ENCODE measurements at places on chromosomes 5 and 9.

GRCh38 chr5:135207866-135208265 lies 173.8 kb upstream of the PITX1 start:
- no peak for DNase-seq

DNA sequence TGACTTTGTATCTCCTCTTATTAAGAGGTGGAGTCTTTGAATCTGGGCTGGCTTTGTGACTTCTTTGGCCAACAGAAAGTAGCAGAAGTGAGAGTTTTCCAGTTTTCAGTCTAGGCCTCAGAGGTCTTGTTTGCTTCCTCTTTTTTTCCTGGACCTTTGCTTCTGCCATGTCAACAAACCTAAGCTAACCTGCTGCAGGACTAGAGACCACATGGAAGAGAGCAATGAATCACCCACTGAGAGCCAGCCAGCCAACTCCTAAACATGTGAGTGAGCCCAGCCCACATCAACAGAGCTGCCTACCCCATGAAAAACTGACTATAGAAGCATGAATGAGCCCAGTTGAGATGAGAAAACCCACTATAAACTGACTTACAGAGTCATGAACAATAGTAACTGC lies 29.9 kb downstream of the MRPL22 start:
- no peak for DNase-seq

DNA sequence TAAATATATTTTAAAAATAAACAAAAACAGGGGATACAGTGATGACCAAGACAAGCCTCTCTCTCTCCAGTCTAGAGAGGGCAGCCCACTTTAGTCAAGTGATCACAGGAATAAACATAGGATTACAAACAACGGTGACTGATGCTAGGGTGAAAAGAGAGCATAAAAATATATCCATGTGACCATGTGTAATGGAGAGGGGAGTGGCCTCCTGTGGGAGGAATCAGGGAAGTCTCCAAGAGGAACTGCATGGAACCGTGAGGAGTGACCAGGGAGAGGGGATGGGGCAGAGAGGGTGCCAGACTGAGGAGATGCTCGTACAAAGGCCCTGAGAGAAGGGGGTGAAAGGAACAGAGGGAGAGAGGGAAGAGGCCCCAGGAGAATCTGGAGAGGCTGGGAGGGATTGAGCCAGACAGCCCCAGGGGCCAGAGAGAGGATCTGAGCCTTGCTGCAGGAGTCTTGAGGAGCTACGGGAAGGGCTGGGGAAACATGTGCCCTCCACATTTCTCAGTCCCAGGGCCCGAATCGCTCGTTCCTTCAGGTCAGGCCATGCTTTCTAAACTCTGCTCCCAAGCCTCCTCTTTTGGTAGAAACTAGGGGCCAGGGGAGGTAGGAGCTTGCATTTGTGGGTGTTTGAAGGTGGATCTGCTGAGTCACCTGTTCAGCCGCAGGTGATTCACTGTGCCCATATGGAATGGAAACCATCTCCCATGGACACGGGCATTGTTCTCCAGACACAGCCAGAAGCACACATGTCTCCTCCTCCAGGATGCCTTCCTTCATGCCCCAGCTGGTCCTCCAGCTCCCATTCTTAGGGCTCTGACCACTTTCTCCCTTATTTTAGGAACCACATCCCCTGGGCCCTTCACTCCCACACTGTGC lies 63.8 kb downstream of the PAX5 start:
- no peak for DNase-seq

DNA sequence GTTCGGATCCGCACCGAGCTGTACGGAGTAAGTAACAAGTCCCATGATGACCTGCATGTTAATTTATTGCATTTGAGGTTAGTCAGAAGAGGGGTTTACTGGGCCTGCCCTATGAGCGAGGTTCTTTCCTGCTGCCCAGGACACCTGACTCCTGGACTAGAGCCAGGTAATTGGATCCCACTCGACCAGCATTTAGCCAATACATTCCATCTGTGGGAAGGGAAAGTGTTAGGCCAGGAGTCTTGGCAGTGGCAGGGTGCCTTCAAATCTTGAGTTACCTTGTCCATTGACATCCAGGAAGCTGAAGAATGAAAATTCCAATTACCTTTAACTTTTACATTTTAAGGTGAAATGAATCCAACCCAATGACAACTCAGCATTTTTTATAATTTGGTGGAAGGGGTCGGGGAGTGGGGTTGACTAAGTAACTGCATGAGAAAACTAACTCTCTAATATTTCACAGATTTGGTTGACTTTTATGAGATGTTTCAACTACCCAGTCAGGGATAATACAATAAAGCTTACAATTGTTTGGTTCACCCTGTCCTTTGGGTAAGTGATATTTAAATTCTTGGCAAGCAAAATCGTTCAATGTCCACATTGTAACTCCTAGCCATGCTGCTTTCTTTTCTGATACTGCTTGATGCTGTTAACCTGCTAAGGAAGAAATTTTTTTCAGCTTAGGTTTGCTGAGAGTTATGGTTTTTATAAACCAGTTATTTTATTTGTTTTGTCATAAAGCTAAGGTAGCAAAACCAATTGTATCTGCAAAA lies 111.6 kb upstream of the IQGAP2 start:
- DNase-seq: no peak

DNA sequence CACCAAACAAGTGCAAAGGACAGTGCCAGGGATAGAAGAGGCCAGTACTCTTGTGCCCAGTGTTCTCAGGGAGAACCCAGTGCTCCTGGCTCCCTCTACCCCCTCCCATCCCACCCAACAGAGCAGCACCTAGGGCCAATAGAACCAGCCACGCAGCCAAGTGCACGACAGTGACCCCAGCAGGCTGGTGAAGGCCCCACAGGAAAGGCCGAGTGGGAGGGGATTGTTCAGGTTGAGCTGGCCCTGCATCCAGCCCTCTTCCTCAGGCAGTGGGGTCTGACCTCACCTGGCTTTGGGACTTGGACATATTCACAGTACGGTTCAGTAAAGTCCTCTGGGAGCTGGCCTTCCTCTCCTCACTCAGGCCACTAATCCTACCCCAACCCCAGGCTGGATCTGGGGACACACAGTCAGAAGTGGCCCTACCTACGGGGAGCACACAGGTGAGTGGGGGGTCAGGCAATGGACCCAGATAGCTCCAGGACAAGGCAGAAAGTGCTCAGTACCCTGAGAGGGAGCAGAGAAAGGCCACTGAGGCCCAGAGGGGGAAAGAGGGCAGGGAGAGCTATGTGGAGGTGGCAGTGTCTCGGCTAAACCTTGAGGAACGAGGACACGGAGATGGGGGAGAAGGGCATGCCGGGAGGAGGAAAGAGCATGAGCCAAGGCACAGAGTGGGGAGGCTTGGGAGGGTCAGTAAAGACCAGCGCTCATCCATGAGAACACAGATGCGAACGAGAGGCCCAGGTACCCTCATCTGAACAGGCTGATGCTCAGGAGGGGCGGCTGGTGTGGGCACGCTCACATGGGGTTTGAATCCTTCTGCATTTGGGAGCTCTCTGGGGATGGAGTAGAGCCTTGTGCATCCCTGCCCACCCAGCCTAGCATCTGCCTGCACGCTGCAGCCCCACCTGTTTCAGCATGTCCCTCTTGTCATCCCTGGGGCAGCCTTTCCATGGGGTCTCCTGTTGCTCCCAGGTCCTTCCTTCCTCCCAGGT lies 25.6 kb downstream of the POLR1E start:
- no peak for DNase-seq

DNA sequence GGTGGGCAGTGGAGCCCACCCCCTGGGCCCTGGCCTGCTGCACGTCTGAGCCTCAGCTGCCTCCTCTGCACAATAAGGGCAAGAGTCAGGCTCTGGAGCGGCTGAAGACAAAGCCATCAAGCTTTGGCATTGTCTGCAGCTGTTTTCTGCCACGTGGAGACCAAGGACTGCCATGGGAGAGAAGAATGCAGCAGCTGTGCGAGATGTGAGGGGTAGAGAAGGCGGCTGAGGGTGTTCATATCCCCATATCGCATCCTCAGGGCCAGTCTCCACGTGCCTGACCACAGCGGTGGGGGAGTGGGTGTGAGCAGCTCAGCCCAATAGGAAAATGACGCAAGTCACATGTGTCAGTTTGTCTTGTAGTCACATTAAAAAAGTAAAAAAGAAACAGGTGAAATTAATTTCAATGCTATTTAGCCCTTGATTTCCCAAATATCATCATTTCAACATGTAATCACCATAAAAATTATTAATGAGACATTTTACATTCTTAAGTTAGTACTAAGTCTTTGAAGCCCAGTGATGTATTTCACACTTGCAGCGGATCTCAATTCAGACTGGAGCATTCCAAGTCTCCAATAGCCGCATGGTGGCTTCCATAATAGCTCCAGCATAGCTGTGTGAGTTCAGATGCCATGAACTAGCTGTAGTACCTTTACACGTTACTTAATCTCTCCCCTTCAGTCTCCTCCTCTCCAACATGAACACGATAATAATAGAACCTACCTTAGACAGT lies 6.6 kb downstream of the C1QTNF2 start:
- DNase-seq: no peak

DNA sequence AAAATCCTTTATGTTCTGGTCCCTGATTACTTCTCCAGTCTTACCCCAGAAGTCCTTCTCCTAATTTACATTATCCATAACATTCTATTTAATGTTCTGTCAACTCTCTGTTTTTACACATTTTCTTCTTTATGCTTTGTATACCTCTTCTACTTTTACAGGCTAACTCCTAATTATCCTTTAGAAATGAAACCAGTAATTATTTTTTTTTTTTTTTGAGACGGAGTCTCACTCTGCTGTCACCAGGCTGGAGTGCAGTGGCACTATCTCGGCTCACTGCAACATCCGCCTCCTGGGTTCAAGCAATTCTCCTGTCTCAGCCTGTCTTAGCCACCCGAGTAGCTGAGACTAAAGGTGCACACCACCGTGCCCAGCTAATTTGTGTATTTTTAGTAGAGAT lies 9.0 kb downstream of the CENPK start:
- DNase-seq: no peak

DNA sequence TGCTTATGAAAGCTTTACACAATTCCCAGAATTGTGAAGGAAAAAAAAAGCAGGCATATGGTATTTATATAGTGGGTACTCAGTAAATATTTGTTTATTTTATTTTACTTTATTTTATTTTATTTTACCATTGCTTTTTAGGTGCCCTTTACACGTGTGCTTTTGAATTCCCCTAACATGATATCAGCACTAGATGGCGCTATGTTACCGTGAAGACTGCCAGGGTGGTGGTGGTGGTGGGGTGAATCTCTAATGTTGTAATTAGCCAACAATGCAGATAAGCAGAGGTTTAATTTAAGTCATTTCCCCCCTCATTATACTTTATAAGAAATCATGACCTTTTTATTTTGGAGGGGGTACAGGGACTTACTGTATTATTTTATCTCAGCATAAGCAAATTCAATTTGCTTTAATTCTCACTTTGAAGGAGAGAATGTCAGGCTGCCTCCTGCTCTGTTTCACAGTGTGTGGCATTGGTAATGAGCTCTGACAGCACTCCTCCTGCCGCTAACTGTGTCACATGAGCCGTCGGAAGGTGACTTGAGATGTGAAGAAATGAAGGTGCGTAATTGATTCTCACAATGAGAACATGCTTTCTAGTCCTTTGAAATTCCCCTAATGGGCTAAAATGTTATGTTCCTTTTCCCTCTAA lies 165.6 kb downstream of the YTHDC2 start:
- no peak for DNase-seq
